Neural crest cell (in vitro differentiated cells): ENCODE measurements at places on chromosomes 1 and 21. TPM values are rescaled to one million over a fixed set of nuclear protein-coding genes. Genes with fewer than 3 reads are reported as not detected.
A peak's percentile ranks its signal among the peaks of the same experiment; 100 is the strongest.

KIF2C gene
- 88.7 and 92.7 TPM in 2 replicates for total RNA-seq

NHLH2 gene
- total RNA-seq: 8.4 and 8.7 TPM in 2 replicates

S100A7A gene
- total RNA-seq: not detected in 2 replicates

PGLYRP4 gene
- total RNA-seq: not detected in 2 replicates

DDAH1 gene
- total RNA-seq: 22.3 and 26.1 TPM in 2 replicates

LRRC71 gene
- not detected in 2 replicates for total RNA-seq

VHLL gene
- 0.77 TPM in 1 of 2 replicates, not detected in the other for total RNA-seq

NIBAN1 gene
- total RNA-seq: 0.63 and 0.82 TPM in 2 replicates

MPL gene
- not detected in 2 replicates for total RNA-seq

- H3K27me3 ChIP-seq: no peaks in the 10 kb centered on the region
- H3K4me1 ChIP-seq: no peaks in the 10 kb centered on the region
- no peak overlapping the region for H3K4me3 ChIP-seq
- no peak for DNase-seq
- H3K27ac ChIP-seq: no peak overlapping the region
- H3K36me3 ChIP-seq: peaks cover 38% of the 10 kb centered on the region
These were observed 51.2 kb downstream of the RNF2 start for GRCh38 chr1:185096531-185096930.

DNA sequence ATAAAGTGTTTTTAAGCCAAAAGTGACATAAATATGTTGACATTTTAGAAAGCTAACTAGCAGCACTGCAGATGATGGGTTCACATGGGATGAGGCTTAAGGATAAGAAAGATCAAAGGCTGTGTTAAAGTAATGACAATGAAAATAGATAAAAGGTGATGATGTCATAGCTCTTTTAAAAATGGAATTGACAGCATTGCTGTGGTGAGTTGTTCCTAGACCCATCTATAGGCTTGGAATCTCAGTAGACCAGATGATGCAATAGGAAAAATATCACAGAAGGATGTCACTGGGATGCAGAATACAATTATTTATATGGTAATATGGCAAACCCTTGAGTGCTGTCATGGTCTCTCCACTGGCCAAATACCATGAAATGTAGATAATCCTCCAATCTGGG, 286.0 kb downstream of the PLA2G4A start:
- no peak overlapping the region for H3K4me3 ChIP-seq
- H3K27me3 ChIP-seq: no peaks in the 10 kb centered on the region
- H3K4me1 ChIP-seq: no peaks in the 10 kb centered on the region
- H3K36me3 ChIP-seq: no peaks in the 10 kb centered on the region

- peaks cover 4% of the 10 kb centered on the region for H3K36me3 ChIP-seq
- H3K4me1 ChIP-seq: peaks cover 15% of the 10 kb centered on the region
- H3K4me3 ChIP-seq: no peak within 1 kb of the TSS
- H3K27me3 ChIP-seq: no peaks in the 10 kb centered on the region
These were observed at the start of gene APOBEC4 for GRCh38 chr1:183652547-183653461. TSS of gene APOBEC4 (minus strand) at chr1:183653316. CDS start at chr1:183648781, 4,535 bp downstream.

GRCh38 chr1:155320661-155321617, at the start of gene RUSC1:
TSS of gene RUSC1 (plus strand) at chr1:155320894. CDS start at chr1:155321774, 880 bp downstream.
- H3K27ac ChIP-seq: peak within 1 kb of the TSS; percentile 58
- H3K36me3 ChIP-seq: peaks cover 18% of the 10 kb centered on the region
- peak within 1 kb of the TSS; percentile 88 for H3K4me3 ChIP-seq
- H3K4me1 ChIP-seq: peaks cover 62% of the 10 kb centered on the region
- peak; percentile 47 for DNase-seq

DNA sequence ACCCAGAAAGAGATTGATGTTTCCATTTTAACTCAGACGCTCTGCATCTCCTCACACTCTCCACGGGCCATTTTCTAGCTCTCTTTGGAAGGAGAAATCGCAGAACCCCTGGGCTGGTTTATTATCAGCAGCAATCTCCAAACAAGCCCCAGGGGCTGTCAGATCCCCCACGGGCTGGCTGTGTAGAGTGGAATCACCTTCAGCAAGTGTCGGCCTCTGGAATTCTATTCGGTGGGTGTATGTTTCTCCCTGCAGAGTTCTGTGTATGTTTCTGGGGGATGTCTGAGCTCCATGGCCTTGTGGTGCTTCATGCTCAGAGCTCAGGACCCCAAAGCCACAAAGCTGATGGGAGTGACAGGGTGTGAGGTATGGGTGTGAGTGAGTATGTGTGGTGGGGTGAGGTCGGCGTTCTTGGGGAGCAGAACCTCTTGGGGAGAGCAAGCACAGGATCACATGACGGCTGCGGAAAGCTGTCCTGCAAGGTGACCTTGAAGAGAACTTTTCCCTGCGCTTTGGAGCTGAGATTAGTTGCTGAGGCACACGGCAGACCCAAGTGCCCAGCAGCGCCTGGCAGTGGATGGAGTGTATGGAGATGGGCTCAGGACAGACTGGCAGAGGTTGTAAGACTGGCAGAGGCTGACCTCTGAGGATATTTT, 489 bp downstream of the ACOT11 start:
- no peaks in the 10 kb centered on the region for H3K36me3 ChIP-seq
- no peak for DNase-seq
- H3K27me3 ChIP-seq: peaks cover 2% of the 10 kb centered on the region
- H3K27ac ChIP-seq: no peak overlapping the region

GRCh38 chr1:243523766-243524165, 267.9 kb downstream of the SDCCAG8 start:
- no peaks in the 10 kb centered on the region for H3K27me3 ChIP-seq
- no peak for DNase-seq
- peaks cover 9% of the 10 kb centered on the region for H3K36me3 ChIP-seq
- no peak overlapping the region for H3K4me3 ChIP-seq
- peaks cover 17% of the 10 kb centered on the region for H3K4me1 ChIP-seq

DNA sequence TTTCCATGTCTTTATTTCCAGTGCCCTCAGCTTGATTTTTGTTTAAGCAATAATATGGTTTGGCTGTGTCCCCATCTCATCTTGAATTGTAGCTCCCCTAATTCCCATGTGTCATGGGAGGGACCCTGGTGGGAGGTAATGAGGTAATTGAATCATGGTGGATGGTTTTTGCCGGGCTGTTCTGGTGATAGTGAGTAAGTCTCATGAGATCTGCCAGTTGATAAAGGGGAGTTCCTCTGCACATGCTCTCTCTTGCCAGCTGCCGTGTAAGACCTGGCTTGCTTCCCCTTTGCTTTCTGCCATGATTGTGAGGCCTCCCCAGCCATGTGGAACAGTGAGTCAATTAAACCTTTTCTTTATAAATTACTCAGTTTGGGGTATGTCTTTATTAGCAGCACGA, 559.6 kb upstream of the ADAMTS5 start:
- H3K4me3 ChIP-seq: no peak overlapping the region
- no peaks in the 10 kb centered on the region for H3K4me1 ChIP-seq
- H3K27ac ChIP-seq: no peak overlapping the region
- no peaks in the 10 kb centered on the region for H3K27me3 ChIP-seq
- no peaks in the 10 kb centered on the region for H3K36me3 ChIP-seq
- no peak for DNase-seq

- H3K27me3 ChIP-seq: no peaks in the 10 kb centered on the region
- no peak for DNase-seq
- H3K36me3 ChIP-seq: peaks cover 5% of the 10 kb centered on the region
- peak overlapping the region; percentile 98 for H3K4me3 ChIP-seq
These were observed 1.9 kb downstream of the C1orf198 start for GRCh38 chr1:230866171-230867070.

GRCh38 chr1:29119121-29119929, 4.4 kb downstream of the TMEM200B start:
- H3K36me3 ChIP-seq: peaks cover 6% of the 10 kb centered on the region
- H3K27me3 ChIP-seq: peaks cover 38% of the 10 kb centered on the region
- no peaks in the 10 kb centered on the region for H3K4me1 ChIP-seq
- DNase-seq: no peak

GRCh38 chr1:1279028-1279427, 1.2 kb upstream of the SCNN1D start:
- H3K4me1 ChIP-seq: peaks cover 10% of the 10 kb centered on the region
- no peaks in the 10 kb centered on the region for H3K36me3 ChIP-seq
- no peak for DNase-seq
- no peak overlapping the region for H3K4me3 ChIP-seq

DNA sequence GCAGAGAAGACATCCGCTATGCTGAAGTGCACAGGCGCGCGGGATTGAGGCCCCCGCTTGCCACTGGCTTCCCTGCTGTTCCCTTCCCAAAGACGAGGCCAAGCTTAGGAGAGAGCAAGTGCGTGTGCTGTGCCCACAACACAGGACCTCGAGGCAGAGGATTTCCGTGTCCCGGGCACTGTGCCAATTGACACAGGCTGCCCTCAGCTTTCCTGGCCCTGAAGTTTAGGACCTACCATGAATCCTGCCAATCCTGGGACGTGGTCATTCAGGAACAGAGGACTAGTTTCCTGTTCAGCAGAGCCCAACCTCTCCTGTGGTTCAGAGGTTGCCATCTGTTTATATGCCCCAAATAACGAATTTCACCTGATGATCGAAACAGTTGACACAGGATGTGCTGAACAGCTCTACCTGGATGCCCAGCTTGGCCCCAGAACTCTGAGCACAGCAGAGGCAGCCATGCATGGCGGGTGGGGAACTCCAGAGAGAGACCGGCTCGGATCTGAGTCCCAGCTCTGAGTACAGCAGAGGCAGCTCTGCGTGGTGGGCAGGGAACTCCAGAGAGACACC, 22.0 kb downstream of the SLC37A1 start:
- no peak overlapping the region for H3K4me3 ChIP-seq
- H3K27me3 ChIP-seq: no peaks in the 10 kb centered on the region
- H3K27ac ChIP-seq: no peak overlapping the region
- H3K4me1 ChIP-seq: peaks cover 6% of the 10 kb centered on the region
- no peaks in the 10 kb centered on the region for H3K36me3 ChIP-seq
- DNase-seq: no peak

DNA sequence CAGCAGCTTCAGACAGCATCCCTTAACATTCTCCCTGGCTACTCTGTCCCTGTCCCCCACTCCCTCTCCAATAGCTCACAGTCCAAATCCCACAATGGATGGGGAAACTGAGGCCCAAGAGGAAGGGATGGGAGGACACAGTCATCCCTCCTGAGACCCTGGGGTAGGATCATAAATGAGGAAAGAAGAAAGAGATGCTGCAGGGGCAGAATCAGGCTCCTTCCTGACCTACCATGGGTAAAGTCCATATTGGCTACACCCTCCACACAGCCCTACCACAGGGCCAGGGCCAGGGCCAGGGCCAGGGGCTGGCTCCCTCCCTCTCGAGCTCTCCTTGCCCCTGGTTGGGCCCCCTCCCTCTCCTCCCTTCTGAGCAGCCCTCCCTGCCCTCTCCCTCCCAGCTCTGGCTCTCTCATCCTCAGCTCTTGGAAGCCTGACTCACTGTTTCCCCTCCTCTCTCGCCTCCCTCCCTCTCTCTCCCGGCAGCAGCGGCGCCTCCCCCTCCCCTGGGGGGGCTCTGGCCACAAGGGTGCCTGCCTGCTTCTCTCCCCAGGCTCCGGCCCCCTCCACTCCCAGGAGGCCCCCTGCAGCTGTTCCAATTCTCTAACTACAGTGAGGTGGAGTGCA, 4.9 kb downstream of the AHDC1 start:
- peaks cover 35% of the 10 kb centered on the region for H3K4me1 ChIP-seq
- DNase-seq: no peak
- H3K36me3 ChIP-seq: no peaks in the 10 kb centered on the region
- peak overlapping the region; percentile 62 for H3K27ac ChIP-seq
- peaks cover 2% of the 10 kb centered on the region for H3K27me3 ChIP-seq

GRCh38 chr1:184768467-184768866, 13.8 kb upstream of the EDEM3 start:
- DNase-seq: no peak
- H3K4me3 ChIP-seq: no peak overlapping the region
- peaks cover 18% of the 10 kb centered on the region for H3K27me3 ChIP-seq
- no peak overlapping the region for H3K27ac ChIP-seq

DNA sequence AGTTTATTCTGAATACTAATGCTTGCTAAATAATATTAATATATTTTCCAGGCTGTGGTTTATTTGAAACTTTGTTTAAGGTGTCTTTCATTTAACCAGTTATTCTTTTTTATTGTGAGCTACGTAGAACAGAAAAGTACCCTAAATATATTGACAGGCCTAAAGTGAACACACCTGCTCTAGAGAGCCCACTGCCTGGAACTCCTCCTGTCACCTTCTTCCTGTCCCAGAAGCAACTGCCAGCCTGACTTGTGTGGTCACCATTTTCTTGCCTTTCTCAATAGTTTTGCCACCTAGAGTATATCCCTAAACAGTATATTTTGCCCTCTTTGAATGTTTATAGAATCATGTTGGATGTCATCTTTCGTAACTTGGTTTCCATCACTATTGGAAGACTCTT, 48.5 kb downstream of the SCCPDH start:
- no peaks in the 10 kb centered on the region for H3K27me3 ChIP-seq
- no peak for DNase-seq
- no peak overlapping the region for H3K4me3 ChIP-seq
- no peaks in the 10 kb centered on the region for H3K4me1 ChIP-seq

- no peaks in the 10 kb centered on the region for H3K4me1 ChIP-seq
- H3K36me3 ChIP-seq: no peaks in the 10 kb centered on the region
- no peak overlapping the region for H3K27ac ChIP-seq
- DNase-seq: no peak
- no peaks in the 10 kb centered on the region for H3K27me3 ChIP-seq
These were observed 347.3 kb downstream of the DPYD start for GRCh38 chr1:97573553-97573952.
